Inflammatory macrophage treated with lipopolysaccharide for 1 hour (primary cell): ENCODE measurements at places on chromosomes 1 and 21.

- DNase-seq = no peak
These were observed 32.1 kb upstream of the HMGN1 start for GRCh38 chr21:39381009-39381408.

DNA sequence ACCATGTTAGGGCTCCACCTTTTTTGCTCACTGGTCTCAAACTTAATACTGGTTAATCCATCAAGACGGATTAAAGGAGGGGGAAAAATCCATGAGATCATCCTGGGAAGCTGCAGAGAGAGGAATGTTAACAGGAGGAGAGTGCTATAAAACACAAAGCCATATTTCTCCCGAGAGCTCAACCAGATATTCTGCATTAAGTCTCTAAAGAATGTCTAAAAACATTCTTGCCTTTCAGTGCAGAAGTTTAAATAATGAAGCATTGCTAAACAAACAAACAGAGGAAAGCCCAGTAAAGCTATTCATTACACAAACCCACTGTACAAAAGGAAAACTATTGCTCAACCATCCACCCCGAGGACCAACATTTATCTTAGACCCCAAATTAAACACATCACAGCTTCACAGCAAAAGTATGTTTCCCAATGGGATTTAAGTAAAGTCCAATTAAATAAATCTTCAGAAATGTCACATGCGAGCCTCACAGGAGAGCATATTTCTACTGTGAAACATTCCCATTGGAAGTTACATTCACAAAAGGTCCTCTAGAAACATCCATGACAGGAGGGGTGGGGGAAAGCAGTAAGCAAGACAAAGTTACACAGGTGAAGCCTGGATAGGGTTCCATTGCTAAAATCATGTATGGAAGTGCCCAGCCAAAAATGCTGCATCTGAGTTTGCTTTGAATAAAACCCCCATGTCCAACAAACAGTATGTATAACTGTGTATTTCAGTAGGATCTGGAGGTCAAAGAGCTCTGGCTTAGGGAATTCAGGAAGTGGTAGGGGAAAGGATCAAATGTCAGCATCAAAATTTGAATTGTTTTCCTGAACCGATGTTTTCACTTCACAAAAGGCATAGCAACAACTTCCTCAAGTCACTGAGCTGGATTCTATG, 23.3 kb downstream of the DUSP10 start:
- DNase-seq = no peak

GRCh38 chr1:44646261-44647110, 27.8 kb downstream of the TMEM53 start:
- DNase-seq = no peak

GRCh38 chr1:67682659-67683197, 2.3 kb upstream of the GADD45A start:
- peak; percentile 82 for DNase-seq

- DNase-seq = peak; percentile 17
These were observed 32.8 kb upstream of the IFNAR2 start for GRCh38 chr21:33196941-33197374.

DNA sequence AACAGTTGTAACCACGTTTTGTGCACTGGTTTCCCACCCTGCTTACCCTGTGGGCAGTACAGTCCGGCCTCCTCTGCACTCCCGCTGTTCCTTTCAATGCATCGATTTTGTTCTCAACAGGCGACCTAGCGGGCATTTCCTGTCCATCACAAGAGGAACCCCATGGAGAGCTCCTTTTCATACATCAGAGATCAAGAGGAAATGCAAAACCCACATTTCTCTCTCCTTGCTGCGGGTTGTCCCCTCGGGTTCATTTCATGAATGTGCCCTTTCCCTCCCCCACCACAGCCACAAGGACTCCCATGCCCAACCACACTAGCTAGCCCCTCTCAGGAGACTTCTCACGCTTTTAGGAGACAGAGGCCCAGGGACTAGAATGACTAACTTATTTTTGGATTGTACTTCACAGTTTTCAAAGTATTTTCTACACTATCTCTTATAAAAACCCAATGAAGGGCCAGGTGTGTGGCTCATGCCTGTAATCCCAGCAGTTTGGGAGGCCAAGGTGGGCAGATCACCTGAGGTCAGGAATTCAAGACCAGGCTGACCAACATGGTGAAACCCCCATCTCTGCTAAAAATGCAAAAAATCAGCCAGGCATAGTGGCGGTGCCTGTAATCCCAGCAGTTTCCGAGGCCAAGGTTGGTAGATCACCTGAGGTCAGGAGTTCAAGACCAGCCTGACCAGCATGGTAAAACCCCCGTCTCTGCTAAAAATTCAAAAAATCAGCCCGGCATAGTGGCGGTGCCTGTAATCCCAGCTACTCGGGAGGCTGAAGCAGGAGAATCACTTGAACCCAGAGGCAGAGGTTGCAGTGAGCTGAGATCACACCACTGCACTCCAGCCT, 18.4 kb downstream of the ATP1A4 start:
- DNase-seq = no peak

DNA sequence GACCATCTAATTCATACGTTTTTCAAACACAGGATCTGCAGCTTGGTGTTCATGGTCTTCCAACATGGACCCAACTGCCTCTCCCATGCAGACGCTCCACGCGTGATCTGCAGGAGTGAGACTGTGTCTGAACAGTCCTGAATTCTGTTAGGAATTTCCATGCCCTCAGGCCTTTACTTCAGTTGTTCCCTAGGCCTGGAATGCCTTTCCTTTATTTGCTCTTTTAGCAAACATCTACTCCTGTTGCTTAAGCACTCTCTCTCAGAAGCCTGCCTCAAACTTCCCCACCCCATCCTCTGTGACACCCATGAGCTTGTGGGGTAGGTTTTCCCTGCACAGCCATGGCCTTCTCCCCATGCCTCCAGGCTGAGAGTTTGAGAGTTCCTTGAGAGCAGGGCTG, 73.7 kb downstream of the DMRTB1 start:
- DNase-seq = no peak

DNA sequence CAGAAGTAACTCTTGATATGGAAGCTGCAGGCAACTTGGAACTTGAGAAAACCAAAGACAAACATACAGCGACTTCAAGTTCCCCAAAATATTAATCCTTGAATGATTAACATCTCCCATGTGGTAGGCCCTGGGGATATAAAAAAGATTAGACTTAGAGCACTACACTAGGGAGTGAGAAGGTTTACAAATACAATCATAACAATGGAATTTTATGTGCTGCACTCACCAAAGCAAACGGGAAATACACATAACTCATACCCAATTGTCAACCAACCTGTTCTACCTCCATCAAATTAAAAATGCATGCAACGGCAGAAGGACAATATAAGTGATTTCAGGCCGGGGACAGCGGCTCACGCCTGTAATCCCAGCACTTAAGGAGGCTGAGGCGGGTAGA, 3.7 kb downstream of the SMYD3 start:
- DNase-seq = no peak

DNA sequence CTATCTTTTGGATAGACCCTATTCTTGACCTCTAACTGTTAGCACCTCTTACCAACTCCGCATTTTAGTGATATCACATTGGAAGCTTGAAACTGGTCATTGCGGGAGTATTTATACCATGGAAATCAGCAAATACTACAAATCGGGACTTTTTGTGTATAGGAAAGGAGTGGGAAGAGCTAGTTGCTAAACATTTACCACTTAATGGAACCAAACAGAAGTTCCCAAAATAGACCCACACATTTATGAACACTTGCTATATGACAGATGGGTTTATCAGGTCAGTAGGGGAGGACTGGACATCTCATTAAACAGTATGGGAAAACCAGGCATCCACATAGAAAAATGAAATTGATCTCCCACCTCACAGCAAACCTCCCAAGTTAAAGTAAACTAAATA, 29.4 kb downstream of the PHC2 start:
- DNase-seq = peak; percentile 41

DNA sequence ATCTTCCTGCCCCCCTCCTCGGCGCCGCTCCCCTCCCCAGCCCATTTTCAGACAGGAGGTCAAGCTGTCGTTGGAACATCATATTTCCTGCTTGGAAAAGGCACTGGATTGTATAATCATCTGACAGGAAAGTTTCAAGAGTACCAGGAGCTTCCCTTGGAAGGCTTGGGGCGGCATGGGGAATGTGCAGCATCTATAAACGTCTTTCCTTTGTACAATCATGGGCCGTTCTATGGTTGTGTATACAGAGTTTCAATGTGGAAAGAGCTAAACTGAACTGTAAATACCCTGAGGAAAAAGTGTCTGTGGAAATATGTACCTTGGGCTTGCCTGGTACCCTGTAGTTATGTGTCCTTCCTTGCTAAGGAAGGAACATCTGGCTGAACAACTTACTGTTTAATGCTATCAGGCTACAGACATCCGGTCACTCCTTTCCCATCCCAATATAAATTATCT, 368.1 kb upstream of the ADGRL2 start:
- DNase-seq = no peak

DNA sequence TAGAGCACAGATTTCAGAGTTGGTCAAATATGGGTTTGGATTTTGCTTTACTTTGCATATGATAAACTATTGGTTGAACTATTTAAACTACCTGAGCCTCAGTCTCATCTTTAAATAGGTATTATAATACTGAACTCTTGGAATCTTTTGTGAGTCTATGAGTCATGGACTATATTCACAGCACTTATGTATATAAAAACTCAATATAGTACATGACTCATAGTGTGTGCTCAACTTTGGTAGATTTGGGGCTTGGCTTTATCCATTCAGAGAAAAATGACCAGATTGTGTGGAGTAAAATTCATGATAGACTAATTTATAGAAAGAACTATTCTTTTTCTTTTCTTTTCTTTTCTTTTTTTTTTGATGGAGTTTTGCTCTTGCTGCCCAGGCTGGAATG, 28.7 kb downstream of the FCRL3 start:
- DNase-seq = no peak

GRCh38 chr1:214861615-214862014, 220.9 kb upstream of the KCNK2 start:
- DNase-seq = no peak

GRCh38 chr21:45873866-45874265, 107.7 kb upstream of the COL6A1 start:
- no peak for DNase-seq

DNA sequence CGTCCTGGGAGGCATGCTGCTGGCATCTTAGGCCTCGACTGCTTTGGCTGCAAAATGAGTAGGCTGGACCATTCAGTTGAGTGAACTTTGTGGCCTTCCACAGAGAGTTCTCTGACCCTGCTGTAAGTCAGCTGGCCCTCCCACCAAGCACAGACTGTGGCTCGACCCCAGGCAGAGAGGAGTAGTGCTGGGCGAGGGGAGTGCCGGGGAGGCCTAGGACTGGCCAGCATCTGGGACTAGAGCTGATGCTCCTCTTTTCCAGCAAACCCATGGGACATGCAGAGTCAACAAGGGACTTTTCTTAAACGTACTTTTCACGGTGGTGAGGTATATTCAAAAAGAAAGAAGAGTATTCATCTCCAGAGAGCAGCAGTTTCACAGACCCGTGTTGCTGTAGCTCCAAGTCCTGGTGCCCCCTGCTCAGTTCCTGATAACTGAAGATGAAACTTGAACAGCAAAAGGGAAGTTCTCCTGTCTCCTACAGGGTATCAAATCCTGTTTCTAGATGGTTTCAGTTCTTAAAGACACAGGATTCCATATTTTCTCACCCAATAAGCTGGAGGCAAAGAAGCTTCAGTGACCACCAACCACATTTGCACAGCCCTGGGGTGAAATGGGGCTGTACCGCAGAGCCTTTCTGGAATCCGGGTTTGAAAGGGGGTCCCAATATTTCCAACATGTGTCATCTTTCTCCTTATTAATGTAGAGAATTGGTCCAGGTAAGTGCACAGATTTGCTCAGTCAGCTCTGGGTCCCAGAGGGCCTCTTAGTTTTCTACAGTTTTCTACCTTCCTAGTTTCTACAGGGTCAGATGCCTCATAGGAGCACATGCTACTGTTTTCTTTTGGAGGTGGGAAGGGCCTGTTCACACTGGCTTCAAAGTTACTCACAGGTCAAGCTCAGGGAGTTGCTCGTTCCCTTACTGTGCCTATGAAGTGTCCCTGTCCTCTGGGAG, 20.9 kb downstream of the BATF3 start:
- peak; percentile 51 for DNase-seq

DNA sequence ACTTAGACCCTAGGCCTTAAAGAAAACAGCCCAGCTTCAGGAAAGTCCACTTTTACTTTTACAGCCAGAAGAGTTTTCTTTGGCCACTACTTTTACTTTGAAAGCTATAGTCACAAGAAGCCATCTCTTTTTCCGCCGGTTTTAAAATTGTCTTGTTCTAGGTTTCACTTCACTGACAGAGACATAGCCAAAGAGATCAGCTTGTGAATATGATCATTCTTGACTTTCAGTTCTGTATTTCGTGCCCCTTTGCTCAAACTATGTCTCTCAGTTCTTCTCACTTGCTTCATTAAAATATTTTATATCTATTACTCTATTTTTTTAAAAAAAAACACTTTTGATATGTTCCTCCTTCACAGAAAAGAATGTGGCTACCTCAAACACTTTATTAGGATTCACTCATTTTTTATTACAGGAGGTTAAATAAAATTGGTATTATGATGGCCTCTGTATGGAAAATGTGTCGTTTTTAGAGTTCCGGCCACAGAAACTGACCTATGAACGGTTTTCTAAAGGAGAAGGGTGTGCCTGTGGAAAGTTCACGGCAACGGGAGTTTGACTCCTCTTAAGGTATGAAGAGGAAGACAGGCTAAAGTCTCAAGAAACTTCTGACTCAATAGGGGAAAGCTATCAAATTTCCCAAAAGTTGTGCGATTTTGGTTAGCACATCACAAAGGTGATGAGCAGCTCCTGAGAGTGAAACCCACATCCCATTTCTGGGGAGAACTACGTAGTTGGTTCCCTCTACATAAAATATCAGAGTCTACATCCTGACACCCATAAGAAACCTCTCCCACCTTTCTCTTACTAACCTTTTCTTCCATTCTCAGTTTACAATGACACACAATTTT, 1.2 kb downstream of the MCOLN2 start:
- peak; percentile 80 for DNase-seq

GRCh38 chr1:107276247-107276646, 135.4 kb downstream of the NTNG1 start:
- no peak for DNase-seq

- DNase-seq = no peak
These were observed 14.7 kb downstream of the ATPAF1 start for GRCh38 chr1:46653405-46653958.

DNA sequence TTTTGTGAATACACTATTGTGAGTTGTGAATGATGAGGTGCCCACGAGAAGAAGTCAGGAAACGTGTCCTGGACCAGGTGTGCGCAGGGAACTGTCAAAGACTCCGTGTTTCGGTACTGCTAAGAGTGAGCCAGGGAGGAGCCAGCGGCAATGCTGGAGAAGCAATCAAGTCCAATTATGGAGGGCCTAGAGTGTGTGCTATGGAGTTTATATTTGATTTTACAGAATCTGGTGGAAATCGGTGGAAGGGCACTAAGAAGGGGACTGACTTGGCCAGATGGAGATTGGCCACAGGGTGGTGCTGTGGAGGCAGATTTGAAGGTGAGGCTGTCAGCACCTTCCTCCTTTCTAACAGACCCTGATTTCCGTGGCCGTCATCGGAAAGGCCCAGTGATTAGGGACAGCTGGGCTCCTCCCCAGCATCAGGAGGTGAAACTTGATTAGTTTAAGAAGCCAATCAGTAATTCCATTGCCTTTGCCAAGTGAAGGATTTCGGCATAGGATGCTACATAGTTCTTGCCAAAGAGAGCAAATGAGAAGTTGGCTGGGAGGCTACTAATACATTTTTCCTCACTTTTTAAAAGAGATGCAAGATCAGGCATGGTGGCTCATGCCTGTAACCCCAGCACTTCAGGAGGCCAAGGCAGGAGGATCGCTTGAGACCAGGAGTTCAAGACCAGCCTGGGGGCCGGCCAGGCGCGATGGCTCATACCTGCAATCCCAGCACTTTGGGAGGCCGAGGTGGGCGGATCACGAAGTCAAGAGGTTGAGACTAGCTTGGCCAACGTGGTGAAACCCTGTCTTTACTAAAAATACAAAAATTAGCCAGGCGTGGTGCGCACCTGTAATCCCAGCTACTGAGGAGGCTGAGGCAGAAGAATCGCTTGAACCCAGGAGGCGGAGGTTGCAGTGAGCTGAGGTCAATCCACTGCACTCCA, 7.0 kb downstream of the PTCH2 start:
- peak; percentile 79 for DNase-seq
